Caki2 (cell line): ENCODE measurements at places on chromosomes 2 and 18. TPM values are rescaled to one million over a fixed set of nuclear protein-coding genes. Genes with fewer than 3 reads are reported as not detected.

SERPINB12 gene
- not detected in 2 replicates for total RNA-seq

HADHA gene
- 218 and 229 TPM in 2 replicates for total RNA-seq

WDR33 gene
- total RNA-seq: 23.8 and 30.9 TPM in 2 replicates

PLB1 gene
- 0.10 TPM in 1 of 2 replicates, not detected in the other for total RNA-seq
